Activated CD4-positive, alpha-beta memory T cell treated with anti-CD3 and anti-CD28 coated beads, Interleukin-2, amount 10 ng/mL, durations not matched to agents 7 days and 5 days (primary cell): ENCODE measurements at places on chromosomes 16 and 17. TPM values are rescaled to one million over a fixed set of nuclear protein-coding genes. Genes with fewer than 3 reads are reported as not detected.

DNA sequence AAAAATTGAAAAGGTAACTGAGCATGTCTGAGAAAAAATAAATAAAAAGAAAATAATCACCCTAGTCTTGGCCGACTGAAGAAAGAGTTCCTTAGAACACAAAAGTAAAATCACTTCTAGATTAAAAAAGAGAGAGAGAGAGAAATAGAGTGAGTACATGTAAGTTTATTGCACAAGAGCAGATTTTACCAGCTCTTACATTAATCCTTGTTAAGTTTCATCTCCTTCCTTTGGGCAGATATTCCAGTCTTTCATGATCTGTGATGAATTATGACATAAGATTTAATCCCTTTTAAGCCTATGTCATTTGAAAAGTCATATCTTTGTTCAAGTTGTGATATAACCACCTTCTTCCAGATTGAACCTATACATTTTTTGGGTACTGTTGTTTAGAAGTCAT is 54.8 kb downstream of the NFAT5 start:
- no peak for DNase-seq

- DNase-seq: no peak
Measured at GRCh38 chr17:58534331-58534730, 19.9 kb upstream of the MTMR4 start.

DNA sequence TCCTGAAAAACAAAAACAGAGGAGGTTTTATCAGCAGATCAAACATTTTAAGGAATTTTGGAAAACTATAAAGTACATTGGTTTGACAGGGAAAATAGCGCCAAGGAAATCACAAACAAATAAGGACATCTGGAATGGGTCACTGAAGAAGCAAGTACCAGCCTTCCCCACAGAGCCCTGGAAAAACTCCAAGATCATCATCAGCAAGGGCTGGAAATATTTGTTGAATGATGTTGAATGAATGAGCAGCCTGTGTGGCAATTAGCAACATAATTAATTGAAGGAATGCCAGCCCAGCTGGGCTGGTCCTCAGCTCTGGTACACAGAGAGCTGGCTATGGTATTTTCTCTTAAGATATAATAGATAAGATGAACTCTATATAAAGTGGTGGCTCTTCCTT is 290.4 kb downstream of the HS3ST3A1 start:
- no peak for DNase-seq

- DNase-seq: no peak
Measured at GRCh38 chr16:49277766-49278566, 3.7 kb downstream of the CBLN1 start.

DNA sequence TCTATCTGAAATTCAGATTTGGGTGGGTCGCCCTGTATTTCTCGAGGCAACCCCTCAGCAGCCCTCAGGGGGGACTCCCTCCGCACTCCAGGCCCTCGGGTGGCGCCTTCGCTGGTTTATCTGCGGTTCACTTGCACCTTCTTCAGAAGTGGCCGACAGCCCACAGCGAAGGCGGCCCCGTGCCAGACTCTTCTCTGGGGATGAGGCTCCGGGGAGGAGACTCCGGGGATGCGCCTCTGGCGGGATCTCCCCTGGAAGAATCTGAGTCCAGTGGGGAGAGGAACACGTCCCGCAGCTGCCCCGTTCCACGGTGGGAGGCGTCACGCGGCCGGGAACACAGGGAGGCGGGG is 63.9 kb upstream of the DNAJA2 start:
- DNase-seq: peak; percentile 28

DNA sequence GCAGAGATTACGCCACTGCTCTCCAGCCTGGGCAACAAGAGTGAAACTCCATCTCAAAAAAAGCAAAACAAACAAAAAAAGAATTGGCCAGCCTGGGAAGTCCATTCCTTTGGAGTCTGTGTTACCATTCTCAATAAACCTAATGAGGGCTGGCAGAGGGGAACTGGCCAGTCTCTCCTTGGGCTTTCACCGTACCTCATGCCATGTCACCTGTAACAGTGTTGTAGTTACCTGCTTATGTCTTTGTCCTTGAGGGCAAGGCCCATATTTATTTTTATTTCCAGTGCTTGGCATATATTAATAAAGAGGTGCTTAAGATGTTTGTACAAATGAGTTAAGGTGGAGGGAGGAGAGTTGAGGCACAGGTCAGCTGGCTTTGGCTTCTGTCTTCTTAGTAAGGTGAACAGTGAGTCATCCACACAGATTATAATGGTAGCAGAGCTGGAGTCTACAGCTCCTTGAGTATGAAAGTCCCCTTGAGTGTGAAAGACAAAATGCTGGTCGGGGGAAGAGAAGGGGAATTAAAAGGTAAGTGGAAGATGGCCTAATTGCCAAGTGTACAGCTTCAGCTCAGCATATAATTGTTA is 8.4 kb downstream of the C1QBP start:
- DNase-seq: no peak

GRCh38 chr17:60303406-60304099 is 88.4 kb downstream of the USP32 start:
- no peak for DNase-seq

DNA sequence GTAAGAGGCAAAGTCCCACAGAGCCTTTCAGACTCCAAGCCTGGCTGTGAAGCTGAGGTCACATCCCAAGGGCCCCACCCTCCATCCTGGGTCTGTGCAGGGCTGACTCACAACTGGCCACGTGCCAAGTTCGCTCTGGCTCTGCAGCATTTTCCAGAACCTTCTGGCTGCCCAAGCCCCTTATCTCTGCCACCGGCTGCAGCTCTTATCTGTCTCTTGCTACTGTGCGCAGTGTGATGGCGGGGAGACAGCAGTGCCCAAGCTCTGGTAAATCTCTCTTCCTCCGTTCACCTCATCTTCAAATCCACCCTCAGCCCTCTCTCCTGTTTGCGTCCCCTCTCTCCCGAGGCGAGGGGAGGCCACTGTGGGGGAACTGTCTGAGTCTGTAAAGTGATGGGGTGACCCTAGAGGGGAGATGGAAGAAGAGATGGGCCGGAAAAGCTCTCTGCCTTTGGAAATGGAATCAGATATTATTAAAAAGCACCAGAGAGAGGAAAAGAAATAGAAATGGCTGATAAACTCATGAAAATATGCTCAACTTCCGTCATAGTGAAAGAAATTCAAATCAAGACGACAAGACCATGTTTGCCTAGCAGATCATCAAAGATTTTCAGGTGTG is 162.7 kb upstream of the CDC42EP4 start:
- no peak for DNase-seq

The SSTR5 gene
- not detected for total RNA-seq

The LRRC45 gene
- total RNA-seq: 34.8 TPM

The CA4 gene
- not detected for total RNA-seq

The BCAR1 gene
- not detected for total RNA-seq
